Activated CD4-positive, alpha-beta memory T cell treated with anti-CD3 and anti-CD28 coated beads for 36 hours (primary cell): ENCODE measurements at places on chromosomes 11 and 22. TPM values are rescaled to one million over a fixed set of nuclear protein-coding genes. Genes with fewer than 3 reads are reported as not detected.

GRCh38 chr11:37506531-37506930, 908.5 kb upstream of the RAG2 start:
- H3K27ac ChIP-seq, result no peak overlapping the region
- no peak overlapping the region for H3K4me3 ChIP-seq
- no peaks in the 10 kb centered on the region for H3K36me3 ChIP-seq
- no peaks in the 10 kb centered on the region for H3K27me3 ChIP-seq
- H3K4me1 ChIP-seq, result no peaks in the 10 kb centered on the region

XKR3 gene
- not detected for total RNA-seq

APOL4 gene
- total RNA-seq, result 0.67 TPM

DNA sequence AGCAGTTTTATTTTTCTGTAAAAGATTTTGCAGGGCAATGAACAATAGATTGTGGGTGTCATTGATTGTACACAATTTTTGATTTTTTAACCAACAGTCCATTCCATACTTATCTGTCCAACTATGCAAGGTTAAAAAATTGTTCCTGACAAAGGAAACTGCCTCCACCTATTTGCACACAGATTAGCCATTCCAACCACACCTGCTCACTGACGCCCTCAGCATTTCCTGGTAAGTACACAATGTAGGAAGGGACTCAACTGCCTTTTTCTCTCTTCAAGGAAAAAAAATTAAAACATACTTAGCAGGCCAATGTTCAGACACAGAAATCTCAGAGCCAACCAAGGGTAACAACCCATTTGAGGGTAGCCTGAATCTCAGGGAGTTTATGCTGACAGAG, 4.3 kb upstream of the FUT4 start:
- no peak overlapping the region for H3K27ac ChIP-seq
- H3K36me3 ChIP-seq, result no peaks in the 10 kb centered on the region

- peak overlapping the region; percentile 40 for H3K4me3 ChIP-seq
- no peaks in the 10 kb centered on the region for H3K27me3 ChIP-seq
- peak; percentile 52 for DNase-seq
- H3K4me1 ChIP-seq, result peaks cover 43% of the 10 kb centered on the region
- peak overlapping the region; percentile 92 for H3K27ac ChIP-seq
- H3K36me3 ChIP-seq, result peaks cover 2% of the 10 kb centered on the region
Observed at GRCh38 chr22:41779929-41780505, 20.5 kb upstream of the CCDC134 start.

GRCh38 chr22:17969701-17970113, 54.7 kb downstream of the MICAL3 start:
- no peak for DNase-seq
- peaks cover 1% of the 10 kb centered on the region for H3K36me3 ChIP-seq
- no peak overlapping the region for H3K27ac ChIP-seq

- peaks cover 19% of the 10 kb centered on the region for H3K4me1 ChIP-seq
- no peak overlapping the region for H3K27ac ChIP-seq
- no peak overlapping the region for H3K4me3 ChIP-seq
- no peak for DNase-seq
Observed at GRCh38 chr11:69310351-69310750, 16.4 kb downstream of the MYEOV start.

BTG4 gene
- total RNA-seq, result not detected

- no peaks in the 10 kb centered on the region for H3K36me3 ChIP-seq
- no peak for DNase-seq
- no peak overlapping the region for H3K27ac ChIP-seq
- no peak overlapping the region for H3K4me3 ChIP-seq
- no peaks in the 10 kb centered on the region for H3K27me3 ChIP-seq
Observed at GRCh38 chr11:92026664-92027063, 198.0 kb upstream of the FAT3 start.

- H3K4me1 ChIP-seq, result peaks cover 9% of the 10 kb centered on the region
- H3K27me3 ChIP-seq, result no peaks in the 10 kb centered on the region
- H3K4me3 ChIP-seq, result no peak overlapping the region
- no peak for DNase-seq
- H3K27ac ChIP-seq, result no peak overlapping the region
Observed at GRCh38 chr11:7597620-7598019, 75.7 kb downstream of the CYB5R2 start.

POTEH gene
- not detected for total RNA-seq

SH3BP1 gene
- total RNA-seq, result 97.6 TPM

TENM4 gene
- not detected for total RNA-seq

- no peak overlapping the region for H3K4me3 ChIP-seq
- no peaks in the 10 kb centered on the region for H3K27me3 ChIP-seq
- H3K27ac ChIP-seq, result no peak overlapping the region
Observed at GRCh38 chr11:68796801-68797200, 44.9 kb downstream of the CPT1A start.

GRCh38 chr22:23389271-23390071, 190.6 kb downstream of the IGLL1 start:
- H3K4me3 ChIP-seq, result no peak overlapping the region
- H3K27me3 ChIP-seq, result peaks cover 2% of the 10 kb centered on the region
- DNase-seq, result no peak
- no peaks in the 10 kb centered on the region for H3K4me1 ChIP-seq
- no peaks in the 10 kb centered on the region for H3K36me3 ChIP-seq

GRCh38 chr11:124638500-124638899, 15.8 kb downstream of the TBRG1 start:
- no peaks in the 10 kb centered on the region for H3K4me1 ChIP-seq
- H3K4me3 ChIP-seq, result no peak overlapping the region
- no peak overlapping the region for H3K27ac ChIP-seq
- no peaks in the 10 kb centered on the region for H3K27me3 ChIP-seq

GRCh38 chr22:24330636-24331035, 60.0 kb downstream of the SPECC1L start:
- H3K27ac ChIP-seq, result no peak overlapping the region
- H3K27me3 ChIP-seq, result no peaks in the 10 kb centered on the region
- peaks cover 16% of the 10 kb centered on the region for H3K4me1 ChIP-seq
- DNase-seq, result no peak
- no peak overlapping the region for H3K4me3 ChIP-seq

DNA sequence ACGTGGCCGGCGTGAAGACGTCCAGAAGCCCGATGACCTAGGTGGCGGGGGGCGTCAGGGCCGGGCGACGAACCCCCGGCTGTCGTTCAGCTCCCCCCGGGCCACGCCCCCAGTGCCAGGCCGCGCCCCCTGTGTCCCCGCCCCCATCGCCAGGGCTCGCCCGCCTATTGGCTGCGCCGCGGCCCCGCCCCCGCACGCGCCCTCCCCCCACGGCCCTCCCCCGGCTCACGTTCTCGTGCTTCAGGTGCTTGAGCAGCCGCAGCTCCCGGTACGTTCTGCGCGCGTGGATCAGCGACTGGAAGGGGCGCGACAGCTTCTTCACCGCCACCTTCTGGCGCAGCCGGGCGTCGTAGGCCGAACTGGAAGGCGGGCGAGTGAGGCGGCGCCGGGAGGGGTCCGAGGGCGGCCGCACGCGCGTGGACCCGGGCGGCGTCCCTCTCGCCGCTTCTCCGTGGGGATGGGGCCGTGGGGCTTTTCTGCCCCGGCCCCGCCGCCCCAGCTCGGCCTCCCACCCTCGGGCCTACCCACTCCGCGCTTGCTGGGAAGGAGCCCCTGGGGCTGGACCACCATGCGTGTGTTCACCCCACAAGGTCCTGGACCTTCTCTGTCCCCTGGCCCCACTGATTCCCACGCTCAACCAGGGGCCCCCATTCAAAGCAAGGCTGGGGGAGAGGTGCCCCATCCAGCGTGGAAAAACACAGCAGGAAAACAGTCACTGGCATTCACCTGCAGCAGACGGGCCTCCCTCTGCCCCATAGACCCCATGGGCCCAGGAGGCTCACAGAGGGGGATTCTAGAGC, 2.4 kb downstream of the MAPK11 start:
- H3K4me1 ChIP-seq, result peaks cover 8% of the 10 kb centered on the region
- H3K36me3 ChIP-seq, result no peaks in the 10 kb centered on the region
- peaks cover 2% of the 10 kb centered on the region for H3K27me3 ChIP-seq
- H3K4me3 ChIP-seq, result no peak overlapping the region
- DNase-seq, result peak; percentile 64
- no peak overlapping the region for H3K27ac ChIP-seq

DNA sequence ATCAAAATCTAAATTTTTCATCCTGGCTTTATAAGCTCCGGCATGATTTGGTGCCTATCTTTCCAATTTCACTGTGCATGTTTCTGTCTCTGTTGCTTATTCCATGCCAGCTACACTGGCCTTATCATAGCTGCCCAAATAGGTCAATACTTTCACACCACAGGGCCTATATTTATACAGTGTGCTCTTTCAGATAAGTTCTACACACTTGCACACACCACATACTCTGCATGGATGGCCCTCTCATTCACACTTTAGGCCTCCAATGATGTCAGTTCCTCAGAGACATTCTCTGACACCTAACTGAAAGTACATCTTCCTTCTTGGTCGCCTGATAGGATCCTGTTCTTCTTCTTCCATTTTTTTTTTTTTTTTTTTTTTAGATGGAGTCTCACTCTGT, 7.0 kb downstream of the ALG8 start:
- H3K4me1 ChIP-seq, result peaks cover 17% of the 10 kb centered on the region
- H3K36me3 ChIP-seq, result peaks cover 18% of the 10 kb centered on the region
- DNase-seq, result no peak
- no peaks in the 10 kb centered on the region for H3K27me3 ChIP-seq
- no peak overlapping the region for H3K4me3 ChIP-seq

DNA sequence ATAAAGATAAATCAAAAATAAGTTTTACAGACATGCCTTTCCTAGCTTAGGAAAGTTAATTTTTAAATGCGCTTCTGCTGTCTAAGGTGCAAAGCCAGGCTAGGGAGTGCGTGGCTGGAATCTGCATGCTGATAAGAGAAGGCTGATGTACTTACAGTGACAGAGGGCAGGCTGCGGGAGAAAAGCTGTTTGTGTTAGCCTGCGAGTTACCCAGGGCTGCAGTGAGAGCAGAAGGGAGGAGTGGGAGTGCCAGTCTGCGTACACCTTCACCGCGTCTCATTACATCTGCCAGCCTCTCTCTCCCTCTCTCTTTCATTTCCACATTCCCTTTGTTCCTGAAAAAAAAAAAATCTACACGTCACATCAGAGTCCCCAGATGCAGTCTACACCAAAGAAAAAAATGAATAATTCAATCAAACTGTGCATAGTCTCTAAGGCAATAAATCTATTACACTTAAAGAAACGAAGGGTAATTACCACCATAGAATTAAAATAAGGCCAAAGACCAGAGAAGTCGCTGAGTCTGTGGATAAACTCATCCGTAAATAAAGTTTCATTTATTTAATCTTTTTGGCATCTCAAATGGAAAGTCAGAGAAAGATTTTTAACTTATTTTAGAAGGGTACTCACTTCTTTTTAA, 126.4 kb upstream of the C11orf58 start:
- DNase-seq, result no peak
- H3K36me3 ChIP-seq, result peaks cover 2% of the 10 kb centered on the region
- no peak overlapping the region for H3K27ac ChIP-seq
- peaks cover 24% of the 10 kb centered on the region for H3K4me1 ChIP-seq
- no peak overlapping the region for H3K4me3 ChIP-seq
- H3K27me3 ChIP-seq, result peaks cover 45% of the 10 kb centered on the region

- no peak overlapping the region for H3K27ac ChIP-seq
- H3K36me3 ChIP-seq, result no peaks in the 10 kb centered on the region
- DNase-seq, result no peak
- H3K27me3 ChIP-seq, result no peaks in the 10 kb centered on the region
Observed at GRCh38 chr11:111582881-111583280, 19.4 kb upstream of the SIK2 start.
